ENCODE measurements at places on chromosomes 1 and 21. TPM values are rescaled to one million over a fixed set of nuclear protein-coding genes. Genes with fewer than 3 reads are reported as not detected.

Gene CFHR4
- not detected for total RNA-seq

- no peak for DNase-seq
These were observed 43.1 kb downstream of the PBX1 start for GRCh38 chr1:164602101-164602422.

DNA sequence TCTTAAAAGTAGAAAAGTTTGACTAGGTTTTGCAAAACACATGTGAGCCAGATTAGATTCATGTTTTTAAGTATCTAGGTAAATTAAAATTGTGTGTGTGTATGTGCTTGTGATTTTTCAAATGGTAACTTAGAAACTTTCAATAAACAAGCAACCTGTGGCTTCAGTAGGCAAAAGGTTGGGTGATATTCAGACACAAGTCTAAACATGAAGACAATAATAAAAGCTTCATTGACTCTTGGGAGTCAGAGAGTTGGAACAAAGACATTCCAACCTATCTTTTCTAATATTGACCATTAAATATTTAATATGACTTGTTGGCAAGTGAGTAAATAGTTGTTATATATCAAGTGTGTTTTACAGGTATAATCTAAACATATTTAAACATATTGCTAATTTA, 1049.6 kb upstream of the ADGRL4 start:
- no peak for DNase-seq

Gene TMEM200B
- 0.41 TPM for total RNA-seq

GRCh38 chr1:218874313-218874712, 299.4 kb upstream of the LYPLAL1 start:
- peak; percentile 66 for DNase-seq

DNA sequence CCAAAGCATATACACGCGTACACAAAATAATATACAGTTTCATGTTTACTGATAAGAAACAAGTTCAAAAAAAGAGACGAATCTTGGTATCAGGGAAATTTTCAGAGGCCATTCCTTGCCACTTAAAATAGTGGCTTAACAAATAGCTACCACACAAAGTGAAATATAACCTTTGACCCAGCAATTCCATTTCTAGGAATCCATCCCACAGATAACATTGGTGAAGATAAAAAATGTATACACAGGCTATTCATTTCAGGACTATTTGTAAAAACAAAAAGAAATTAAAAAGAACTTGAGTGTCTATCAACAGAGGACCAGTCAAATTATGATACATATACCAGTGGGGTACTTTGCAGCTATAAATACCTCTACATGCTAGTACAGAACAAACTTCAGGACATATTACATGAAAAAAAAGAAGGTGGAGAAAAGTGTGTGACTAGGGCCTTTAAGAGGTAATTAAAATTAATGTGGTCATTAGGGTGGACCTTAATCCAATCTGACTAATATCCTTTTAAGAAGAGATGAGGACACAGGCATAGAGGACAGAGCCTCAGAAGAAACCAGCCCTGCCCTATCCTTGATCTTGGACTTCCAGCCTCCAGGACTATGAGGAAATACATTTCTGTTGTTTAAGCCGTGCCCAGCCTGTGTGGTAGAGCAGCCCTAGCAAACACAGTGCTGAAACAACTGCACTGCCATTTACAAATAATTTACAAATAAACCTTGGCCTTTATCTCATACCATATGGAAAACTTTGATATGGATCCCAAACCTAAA, 7.8 kb downstream of the UBE2G2 start:
- DNase-seq = no peak

Gene SPOCD1
- total RNA-seq = 70.0 TPM

Gene TSPAN2
- 0.68 TPM for total RNA-seq

DNA sequence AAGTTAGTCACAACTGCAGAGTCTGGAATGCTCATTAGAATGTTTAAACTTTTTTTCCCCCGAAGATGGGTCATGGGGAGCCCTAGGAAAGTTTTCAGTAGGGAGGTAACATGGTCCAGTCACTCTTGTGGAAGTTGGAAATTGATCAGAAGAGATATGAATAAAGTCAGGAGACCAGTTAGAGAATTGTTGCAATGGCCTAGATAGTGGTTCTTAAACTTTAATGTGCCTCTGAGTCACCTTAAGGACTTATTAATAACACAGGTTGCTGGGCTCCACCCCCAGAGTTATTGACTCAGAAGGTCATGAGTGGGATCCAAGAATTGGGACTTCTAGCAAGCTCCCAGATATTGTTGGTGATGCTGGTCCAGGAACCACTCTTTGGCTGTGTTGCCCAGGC, 3.2 kb upstream of the TFAP2E start:
- DNase-seq = no peak

Gene TNFSF4
- 11.7 TPM for total RNA-seq

GRCh38 chr1:117045644-117046043, 14.5 kb upstream of the TTF2 start:
- no peak for DNase-seq

DNA sequence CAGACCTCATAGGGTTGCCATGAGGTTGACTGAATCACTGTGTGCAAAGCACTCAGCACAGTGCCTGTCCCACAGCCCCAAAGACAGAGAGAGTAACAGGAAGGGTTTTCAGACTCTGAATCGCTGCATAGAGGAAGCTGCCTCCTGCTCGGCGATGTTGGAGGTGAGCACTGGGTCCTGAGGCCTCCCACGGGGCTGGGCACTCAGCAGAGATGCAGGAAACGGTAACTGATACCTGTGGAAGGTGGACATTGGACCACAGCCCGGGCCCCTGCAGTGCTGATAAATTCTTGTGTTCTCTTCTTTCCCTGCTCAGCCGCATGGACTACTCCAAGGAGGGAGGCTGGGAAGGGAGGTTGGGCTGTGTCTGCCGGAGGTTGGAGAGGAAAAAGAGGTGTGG, 389.7 kb downstream of the PTPRU start:
- DNase-seq = no peak

Gene ANP32E
- 22.2 TPM for total RNA-seq

DNA sequence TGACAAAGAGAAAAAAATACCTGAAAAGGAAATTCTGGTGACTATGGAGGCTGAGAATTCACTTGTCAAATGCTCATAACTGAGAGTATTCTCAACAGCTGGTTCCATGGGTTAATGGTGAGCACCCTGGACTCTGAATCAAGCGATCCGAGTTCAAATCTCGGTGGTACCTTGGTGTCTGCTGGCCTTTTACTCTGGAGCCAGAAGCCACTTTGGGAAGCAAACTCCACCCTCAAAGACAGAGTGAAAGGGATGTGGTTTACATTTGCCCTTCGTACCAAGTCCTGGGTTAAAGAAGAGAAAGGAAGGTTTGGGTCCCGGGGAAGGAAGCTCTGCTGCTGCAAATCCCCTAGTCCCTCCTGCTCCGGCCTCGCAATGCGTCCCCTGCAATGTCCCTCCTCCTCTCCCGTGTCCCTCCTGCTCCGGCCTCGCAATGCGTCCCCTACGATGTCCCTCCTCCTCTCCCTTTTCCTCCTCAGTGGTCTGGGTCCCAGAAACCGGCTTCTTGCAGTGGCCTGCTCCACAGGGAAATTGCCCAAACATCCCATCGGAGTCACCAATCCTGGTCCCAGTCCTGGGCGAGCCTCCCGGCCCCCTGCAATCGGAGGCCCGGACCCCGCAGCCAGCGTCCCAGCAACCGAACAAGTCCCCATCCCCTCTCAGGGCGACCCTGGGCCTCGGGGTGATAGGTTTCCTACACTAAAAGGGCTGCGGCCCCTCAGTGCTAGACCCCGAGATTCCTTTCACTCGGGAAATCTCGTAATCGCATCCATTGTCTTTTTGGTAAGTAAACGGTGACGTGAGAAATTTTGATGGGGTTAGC, 129.4 kb downstream of the PPIAL4G start:
- peak; percentile 31 for DNase-seq

Gene RGS8
- not detected for total RNA-seq

Gene FOXO6
- not detected for total RNA-seq
